ENCODE measurements at places on chromosomes 12 and 14. TPM values are rescaled to one million over a fixed set of nuclear protein-coding genes. Genes with fewer than 3 reads are reported as not detected.
A peak's percentile ranks its signal among the peaks of the same experiment; 100 is the strongest.

GRCh38 chr12:64781280-64782190, 22.3 kb upstream of the GNS start:
- peak; percentile 35 for DNase-seq

BRI3BP gene
- total RNA-seq: 2.6 TPM

DNA sequence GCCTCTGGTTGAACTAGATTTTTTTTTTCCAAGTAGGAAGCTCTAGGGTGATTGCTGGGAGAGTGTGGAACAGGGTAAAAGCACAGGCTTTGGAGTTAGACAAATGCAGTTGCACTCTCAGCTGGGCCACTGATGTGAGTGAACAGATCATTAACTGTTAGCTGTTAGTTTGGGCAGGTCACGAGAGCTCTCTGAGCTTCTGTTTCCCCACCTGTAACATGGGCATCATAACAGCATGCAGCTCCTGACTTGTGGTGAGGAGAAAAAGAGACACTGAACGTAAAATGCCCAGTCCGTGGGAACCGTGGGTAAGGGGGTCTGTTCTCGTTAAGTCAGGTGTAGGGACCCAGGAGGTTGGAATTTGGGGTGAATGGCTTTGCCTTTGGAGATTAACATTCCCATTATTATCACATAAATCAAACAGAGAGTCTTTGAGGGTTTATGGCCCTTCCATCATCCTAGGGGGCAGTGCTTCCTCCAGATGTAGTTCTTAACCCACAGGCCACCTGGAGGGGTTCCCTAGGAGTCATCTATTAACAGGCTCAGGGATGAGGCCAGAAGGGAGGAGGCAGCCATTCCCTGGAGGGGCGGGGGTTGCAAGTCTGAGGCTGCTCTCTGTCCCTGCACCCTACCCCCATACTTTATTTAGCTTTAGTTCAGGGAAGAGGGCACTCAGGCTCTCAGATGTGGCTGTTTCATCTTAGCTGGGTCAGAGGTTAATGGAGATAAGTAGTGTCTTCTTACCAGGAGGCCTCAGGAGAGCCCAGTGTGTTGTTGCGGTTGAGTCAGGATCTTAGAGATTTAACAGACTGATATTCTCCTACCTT, 135.2 kb downstream of the DACT1 start:
- DNase-seq: no peak

KCNMB4 gene
- 0.22 TPM for total RNA-seq

DNA sequence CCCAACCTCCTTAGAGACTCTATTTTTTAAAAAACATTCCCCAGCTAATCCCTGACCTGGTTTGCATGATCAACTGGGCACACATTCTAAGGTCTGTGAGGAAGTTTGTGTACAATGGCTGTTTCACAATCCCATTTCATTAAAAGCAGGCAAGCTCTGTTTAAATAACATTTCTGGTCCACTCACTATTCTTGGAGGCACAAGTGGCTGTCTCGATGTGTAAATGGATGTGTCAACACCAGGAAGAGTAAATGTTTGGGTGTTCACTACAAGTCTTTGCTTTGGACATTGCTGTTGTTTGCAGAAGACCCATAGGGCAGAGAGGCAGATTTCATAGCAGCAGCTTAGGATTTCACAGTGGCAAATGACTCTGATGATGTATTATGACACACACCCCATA, 98.3 kb downstream of the PDZRN4 start:
- DNase-seq: no peak

GRCh38 chr12:111444314-111444924, 38.7 kb downstream of the SH2B3 start:
- DNase-seq: no peak

AMN gene
- 0.20 TPM for total RNA-seq

All from lung microvascular endothelial cell (primary cell).